Lower lobe of right lung (tissue), 2 donors: ENCODE measurements at places on chromosomes 16 and 17. TPM values are rescaled to one million over a fixed set of nuclear protein-coding genes. Genes with fewer than 3 reads are reported as not detected.
A peak's percentile ranks its signal among the peaks of the same experiment; 100 is the strongest.

- no peak overlapping the region for H3K4me3 ChIP-seq
- H3K4me1 ChIP-seq = peaks cover 44% of the 10 kb centered on the region
- no peaks in the 10 kb centered on the region for H3K36me3 ChIP-seq
- no peaks in the 10 kb centered on the region for H3K27me3 ChIP-seq
- no peak overlapping the region for H3K27ac ChIP-seq
Observed at GRCh38 chr17:50157891-50158290, 7.4 kb upstream of the PPP1R9B start.

GRCh38 chr17:43574348-43574747, 28.2 kb upstream of the ETV4 start:
- H3K36me3 ChIP-seq = no peaks in the 10 kb centered on the region
- H3K4me3 ChIP-seq = no peak overlapping the region
- H3K27ac ChIP-seq = no peak overlapping the region

GRCh38 chr17:74374858-74375257, 7.6 kb downstream of the GPR142 start:
- H3K4me1 ChIP-seq = peaks cover 8% of the 10 kb centered on the region
- no peaks in the 10 kb centered on the region for H3K36me3 ChIP-seq
- peaks cover 5% of the 10 kb centered on the region for H3K27me3 ChIP-seq
- H3K27ac ChIP-seq = no peak overlapping the region
- H3K4me3 ChIP-seq = no peak overlapping the region

- peaks cover 8% of the 10 kb centered on the region for H3K36me3 ChIP-seq
- peaks cover 21% of the 10 kb centered on the region for H3K4me1 ChIP-seq
- H3K4me3 ChIP-seq = no peak overlapping the region
- peak overlapping the region; percentile 49 for H3K27ac ChIP-seq
- no peaks in the 10 kb centered on the region for H3K27me3 ChIP-seq
Observed at GRCh38 chr17:75557075-75557851, 30.3 kb upstream of the MYO15B start.

Gene KRT16
- not detected for total RNA-seq
